NB4 (cell line): ENCODE measurements at places on chromosomes 16 and 17.

DNA sequence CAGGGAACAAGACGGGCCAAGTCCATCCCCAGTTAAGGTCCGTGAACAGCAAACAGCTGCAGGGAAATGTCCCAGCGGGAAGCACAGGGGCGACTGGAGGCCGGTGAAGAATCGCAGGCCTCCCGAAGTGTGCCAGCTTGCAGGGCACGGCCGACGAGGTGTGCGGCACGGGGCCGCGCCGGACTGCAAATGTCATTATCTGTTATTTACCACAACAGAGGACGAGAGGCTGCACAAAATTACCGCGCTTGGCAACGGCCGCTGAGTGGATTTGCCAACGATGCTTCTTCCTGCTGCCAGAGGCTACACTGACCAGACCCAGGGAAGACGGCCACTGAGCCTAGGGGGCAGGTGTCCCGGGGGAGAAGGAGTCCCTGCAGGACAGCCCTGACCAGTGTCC is 53.1 kb downstream of the RPH3AL start:
- no peak for DNase-seq

DNA sequence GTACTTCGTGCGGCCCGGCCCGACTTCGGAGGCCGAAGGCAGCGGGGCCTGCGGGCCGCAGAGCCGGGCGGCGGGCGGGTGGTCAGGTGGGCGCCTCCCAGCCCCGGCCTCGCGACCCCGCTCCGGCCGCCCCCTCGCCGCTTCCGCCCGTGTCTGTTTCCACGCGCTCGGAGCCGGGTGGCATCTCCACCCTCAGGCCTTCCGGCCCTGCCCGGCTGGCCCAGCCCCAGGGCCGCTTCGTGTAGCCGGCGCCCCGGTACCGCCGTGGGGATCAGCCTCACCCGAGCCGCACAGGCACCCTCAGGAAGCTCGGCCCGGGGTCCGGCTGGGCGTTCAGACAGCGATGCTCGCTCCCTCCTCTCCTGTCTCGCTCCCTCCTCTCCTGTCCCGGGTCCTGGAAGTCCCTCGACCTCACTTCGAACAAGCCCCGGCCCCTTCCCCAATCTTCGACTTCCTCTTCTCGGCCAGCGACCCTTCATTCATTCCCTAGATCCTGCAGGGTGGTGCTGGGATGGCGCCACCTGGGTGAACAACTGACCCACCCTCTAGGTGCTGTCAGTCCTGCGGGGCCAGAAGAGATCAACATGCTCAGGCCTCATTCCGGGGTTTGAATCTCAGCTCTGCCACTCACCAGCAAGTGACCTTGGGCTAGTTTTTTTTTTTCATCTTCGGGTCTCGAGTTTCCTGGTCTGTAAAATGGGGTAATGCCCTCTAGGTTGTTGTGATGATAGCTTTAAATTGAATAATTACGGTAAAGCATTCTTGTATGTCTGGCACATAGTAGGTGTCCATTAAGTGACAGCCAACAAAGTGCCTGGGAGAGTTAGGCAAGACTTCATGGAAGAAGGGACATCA is 610 bp downstream of the VPS4A start:
- DNase-seq, result peak; percentile 66

DNA sequence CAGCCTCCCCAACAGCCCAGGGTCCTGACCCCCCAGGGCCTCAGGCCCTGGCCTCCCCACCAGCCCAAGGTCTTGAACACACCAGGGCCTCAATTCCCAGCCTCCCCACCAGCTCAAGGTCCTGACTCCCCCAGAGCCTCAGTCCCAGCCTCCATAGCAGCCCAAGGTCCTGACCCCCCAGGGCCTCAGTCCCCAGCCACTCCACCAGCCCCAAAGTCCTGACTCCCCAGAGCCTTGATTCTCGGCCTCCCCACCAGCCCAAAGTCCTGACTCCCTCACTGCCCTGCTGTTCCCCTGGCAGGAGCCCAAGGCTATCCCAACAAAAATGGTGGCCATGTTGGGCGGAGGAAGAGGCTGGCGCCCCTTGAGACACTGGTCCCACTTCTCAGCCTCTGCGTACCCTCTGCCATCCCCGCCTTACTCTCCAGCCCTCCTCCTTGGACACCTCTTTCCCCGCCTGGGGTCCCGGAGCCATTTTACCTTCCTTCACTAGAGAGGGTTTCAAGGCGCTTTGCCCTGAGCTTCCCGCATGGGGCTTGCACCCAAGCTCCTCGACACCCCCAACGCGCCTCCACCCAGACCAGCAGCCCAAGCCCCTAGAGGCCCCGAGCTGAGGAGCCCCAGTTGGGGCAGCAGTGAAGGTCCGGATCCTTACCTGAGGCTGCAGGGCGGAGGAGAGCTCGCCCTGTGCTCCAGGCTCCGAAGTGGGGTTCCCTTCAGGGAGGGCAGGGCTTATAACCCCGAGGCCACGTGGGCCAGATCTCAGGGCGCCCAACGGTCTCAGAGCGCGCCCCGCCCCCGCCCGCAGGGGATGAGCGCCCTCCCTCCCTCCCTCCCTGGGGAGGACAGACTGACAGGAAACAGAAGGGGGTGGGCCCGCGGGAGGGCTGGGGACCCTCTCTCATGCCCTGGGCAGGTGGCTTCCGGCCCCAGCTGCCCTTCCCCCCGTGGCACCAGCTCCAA is 3.5 kb upstream of the TSPOAP1 start:
- DNase-seq, result peak; percentile 97

DNA sequence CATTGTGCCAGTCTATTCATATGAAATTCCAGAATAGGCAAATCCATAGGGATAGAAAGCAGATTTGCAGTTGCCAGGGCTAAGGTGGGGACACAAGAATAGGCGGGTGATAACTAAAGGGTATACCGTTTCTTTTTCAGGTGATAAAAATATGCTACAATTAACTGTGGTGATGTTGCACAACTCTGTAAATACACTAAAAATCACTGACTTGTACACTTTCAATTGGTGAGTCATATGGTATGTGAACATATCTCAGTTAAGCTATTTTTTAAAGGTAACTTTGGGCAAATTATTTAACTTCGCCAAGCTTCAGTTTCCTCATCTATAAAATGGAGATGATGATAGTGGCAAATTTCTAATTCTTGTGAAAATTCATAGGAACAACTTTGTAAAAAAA is 65.9 kb downstream of the CDYL2 start:
- no peak for DNase-seq

DNA sequence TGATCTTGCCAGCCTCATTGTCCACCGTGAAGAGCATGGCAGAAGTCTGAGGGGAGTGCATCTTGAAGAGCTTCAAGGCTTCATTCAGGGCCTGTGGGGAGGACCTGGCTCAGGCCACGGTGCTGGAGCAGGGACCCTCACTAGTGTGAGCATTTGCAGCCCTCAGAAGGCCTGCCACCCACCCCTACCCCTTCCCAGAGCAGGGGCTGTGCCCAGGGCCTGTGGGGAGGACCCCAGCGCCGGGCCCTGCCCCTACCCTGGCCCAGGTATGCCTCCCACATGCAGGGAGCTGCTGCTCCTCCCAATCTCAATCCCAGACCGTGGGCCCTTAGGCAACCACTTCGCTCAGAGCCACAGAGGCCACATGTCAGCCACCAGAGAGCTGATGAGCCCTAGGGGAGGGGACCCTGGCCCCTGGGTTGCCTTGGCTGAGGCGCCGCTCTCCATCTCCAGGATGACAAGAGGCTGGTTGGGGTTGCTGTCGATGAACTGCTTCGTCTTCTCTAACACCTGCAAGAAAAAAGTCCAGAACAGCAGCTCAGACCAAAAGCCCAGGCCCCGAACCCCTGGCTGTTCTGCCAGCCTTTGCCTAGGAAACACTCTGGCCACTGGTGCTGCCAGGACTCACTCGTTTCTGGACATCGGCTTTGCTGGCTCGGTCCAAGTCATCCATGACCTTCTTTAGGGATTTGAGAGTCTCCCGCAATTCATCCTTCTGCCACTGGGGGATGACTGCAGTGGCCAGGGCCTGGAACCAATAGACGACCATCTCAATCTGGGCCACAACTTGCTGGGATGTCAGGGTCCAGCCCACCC is 1.8 kb upstream of the EXOSC6 start:
- peak; percentile 63 for DNase-seq

- DNase-seq, result no peak
Measured at GRCh38 chr17:77826132-77826873, 132.2 kb upstream of the TNRC6C start.

DNA sequence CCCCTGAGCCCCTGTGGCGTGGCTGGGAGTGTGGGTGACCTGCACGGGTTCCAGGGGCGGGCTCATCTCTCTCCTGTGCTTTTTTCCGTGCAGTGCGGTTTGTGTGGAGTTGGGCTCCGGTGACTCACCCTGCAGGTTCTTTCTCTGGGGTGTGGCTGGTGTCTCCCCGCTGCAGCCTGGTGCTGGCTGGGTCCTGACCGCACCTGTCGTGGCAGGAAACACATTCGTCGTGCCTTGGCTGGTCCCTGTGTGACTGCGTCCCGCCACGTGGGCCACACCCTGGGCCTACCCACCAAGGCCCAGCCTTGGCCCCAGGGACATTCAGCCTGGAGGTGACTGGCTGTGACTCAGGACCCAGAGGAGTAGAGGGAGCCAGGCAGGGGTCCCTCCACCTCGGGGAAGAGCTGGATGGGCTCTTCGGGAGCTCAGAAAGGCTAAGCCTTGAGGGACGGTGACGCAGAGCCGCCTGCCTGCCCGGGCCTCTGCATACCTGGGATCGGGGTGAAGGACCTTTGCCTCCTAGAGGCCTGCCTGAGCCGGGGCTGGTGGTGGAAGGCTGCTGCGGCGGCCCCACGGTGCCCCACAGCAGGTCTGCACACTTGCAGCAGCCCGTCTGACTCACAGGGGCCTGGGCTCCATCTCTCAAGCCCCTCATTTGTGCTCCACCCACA is 7.8 kb downstream of the TRAF7 start:
- no peak for DNase-seq

DNA sequence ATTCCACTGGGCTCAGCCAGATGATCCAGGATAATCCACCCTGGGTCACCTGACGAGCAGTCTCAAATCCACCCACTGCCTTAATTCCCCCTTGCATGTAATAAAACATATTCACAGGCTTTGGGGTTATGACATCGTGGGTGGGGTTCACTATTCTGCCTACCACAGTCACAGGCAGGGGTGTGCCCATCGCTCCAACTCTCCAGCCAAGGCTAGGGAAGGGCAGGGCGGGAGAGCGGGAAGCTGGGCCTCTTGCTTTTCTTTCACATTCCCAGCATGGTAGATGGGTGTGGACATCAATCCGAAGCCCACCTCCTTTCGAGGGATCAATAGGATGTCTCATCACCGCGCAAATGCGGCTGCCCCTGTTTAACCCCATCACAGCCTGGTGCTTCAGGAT is 12.7 kb upstream of the CD300LD start:
- no peak for DNase-seq
